Activated T-helper 1 cell treated with anti-CD3 and anti-CD28 coated beads, Interleukin-2, amount 50 U/mL, for 16 hours (primary cell): ENCODE measurements at places on chromosomes 1 and 21.

DNA sequence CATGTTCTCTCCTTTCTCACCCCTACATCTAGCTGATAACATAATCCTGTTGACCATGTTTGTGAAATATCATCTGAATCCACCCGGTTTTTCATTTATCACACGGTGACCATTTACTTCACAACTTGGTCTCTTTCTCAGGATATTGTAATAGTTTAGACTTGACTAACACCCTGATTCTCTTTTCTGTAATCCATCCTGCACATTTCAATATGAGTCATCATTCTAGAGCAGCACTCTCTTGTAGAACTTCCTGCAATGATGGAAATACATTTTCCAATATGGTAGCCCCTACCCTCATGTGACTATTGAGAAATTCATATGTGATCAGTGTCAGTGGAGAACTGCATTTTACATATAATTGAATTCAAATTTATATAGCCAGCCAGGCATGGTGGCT is 2.3 kb upstream of the JAM2 start:
- DNase-seq, result no peak

- no peak for DNase-seq
Observed at GRCh38 chr1:70906800-70907199, 140.8 kb downstream of the PTGER3 start.

- no peak for DNase-seq
Observed at GRCh38 chr1:25031601-25031965, 101.5 kb upstream of the RUNX3 start.

DNA sequence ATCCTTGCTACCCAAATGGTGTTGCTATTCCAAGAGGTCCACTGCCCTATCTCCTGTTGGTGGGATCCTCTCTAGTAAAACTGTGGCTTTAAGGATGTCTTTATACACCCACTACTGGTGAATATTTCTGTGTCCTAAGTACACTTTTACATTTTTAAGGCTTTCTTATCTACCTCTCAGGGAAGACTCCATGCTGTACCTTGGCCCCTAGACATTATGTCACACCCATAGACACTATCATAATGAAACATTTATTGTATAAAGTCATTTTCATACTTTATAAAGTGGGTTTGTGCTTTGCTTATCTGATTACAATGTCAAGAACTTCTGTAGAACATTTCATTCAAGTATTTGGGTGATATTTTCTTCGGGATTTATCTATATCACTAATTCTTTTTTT is 270.3 kb upstream of the SNX7 start:
- DNase-seq, result no peak

- no peak for DNase-seq
Observed at GRCh38 chr21:45291613-45292398, 4.1 kb upstream of the POFUT2 start.

- DNase-seq, result no peak
Observed at GRCh38 chr1:230186003-230186863, 119.2 kb downstream of the GALNT2 start.

GRCh38 chr1:21586222-21586621 is 77.0 kb downstream of the ALPL start:
- DNase-seq, result no peak

GRCh38 chr1:233440951-233441401 is 113.5 kb downstream of the MAP3K21 start:
- DNase-seq, result no peak

DNA sequence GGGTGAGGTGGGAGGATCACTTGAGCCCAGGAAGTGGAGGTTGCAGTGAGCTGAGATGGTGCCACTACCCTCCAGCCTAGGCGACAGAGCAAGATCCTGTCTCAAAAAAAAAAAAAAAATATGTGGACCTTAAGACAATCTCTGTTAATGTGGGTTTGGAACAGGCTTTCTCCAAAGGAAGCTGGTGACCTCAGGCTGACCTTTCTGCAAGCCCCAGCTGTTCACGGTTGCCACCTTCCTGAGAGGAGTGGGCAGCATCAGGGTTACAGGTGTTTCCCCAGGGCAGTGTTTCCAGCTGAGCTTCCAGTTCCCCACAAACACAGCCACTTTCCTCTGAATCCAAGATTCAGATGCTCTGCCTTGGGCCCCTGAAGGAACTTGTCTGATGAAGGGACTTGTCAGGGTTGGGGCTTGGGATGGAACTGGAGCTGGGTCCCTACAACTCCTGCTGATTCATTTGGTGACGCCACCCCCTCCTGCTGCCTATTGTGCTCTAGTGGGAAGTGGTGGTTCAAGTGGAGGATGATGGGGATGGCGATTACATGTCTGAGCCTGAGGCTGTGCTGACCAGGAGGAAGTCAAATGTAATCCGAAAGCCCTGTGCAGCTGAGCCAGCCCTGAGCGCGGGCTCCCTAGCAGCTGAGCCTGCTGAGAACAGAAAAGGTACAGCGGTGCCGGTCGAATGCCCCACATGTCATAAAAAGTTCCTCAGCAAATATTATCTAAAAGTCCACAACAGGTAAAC is 1.9 kb downstream of the ZBTB48 start:
- DNase-seq, result no peak

DNA sequence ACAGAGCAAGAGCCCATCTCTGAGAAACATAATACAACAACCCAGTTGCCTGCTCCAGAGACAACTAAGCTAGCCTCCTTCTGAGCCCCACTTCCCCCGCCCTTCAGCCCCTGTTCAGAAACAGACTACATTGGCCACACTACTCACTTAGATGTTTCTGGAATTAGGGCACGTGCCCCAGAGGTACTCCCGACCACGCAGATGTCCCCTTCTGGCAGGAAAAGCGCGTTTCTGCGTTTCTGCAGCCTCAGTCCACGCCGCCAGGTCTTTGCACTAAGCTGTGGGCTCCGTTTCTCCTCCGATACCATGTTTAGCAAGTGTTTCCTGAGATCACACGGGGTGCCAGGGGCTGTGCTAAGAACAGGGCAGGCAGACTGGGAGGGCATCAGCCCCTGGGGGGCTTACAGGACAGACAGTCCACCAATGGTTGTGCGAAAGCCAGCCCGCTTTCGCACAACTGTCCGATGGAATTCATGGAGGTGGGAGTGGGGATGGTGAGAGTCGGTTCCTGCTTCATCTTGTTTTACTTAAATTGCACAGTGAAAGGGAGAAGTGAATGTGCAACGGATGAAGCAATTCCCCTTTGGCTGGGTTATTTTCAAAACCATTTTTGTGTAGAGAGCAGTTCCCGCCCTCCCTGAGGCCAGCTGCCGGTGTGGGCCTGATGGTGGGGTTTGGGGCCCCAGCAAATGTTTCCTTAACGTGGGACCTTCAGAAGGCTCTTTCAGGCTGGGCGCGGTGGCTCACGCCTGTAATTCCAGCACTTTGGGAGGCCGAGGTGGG is 2.7 kb downstream of the PIK3CD start:
- DNase-seq, result no peak

DNA sequence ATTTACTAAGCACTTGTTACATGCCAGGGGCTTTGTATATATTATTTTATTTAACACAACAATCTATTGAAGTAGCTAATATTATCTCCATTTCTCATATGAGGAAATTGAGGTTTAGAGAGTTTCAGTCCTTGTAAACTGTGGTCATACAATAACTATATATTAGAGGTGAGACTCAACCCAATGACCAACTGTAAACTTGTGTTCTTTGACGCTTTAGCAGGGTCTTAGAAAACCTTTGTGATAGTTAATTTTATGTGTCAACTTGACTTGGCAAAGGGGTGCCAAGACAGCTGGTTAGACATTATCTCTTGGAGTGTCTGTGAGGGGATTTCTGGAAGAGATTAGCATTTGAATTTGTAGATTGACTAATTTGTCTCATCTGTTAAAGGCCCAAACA is 252.4 kb upstream of the B3GALT2 start:
- DNase-seq, result no peak

DNA sequence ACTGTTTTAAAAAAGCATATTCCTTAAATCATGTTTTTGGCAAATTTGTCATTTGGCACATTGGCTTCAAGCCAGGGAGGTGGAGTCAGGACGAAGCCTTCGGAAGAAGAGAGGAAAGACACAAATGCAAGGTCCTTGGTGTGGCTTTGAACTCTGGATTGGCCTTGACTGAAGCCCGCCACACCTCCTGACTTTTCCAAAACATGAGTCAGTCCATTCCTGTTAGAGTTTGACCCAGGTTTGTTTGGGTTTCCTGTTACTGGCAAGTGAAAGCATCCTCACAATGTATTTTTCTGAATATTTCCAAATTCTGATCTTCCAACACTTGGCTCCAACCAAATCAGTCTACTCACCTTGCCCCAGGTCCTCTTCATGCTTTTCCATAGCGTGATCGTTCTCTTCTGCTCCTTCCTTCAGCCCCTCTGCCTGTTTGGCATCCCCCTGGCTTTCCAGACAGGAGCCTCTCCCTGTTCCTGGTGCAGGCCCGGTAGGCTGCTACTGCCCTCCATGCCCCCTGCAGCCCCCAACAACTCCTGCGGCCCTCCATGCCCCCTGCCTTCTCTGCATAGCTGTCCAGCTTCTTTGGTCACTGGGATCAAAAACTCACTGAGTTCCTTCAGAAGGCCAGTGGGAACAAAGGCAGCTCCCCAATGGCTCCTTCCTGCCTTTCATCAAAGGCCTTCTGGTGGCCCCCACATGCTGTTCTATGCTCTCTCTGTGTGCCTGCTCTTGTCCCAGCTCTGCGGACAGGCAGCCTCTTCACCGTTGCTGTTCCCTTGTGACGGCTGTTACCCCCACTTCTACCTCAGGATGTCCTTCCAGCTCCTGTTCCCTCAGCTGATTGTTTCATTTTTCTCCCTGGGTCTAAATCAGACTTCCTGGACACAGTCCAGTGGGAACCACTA is 30.4 kb upstream of the SLC30A1 start:
- DNase-seq, result no peak

- DNase-seq, result no peak
Observed at GRCh38 chr1:1196431-1197187, 9.8 kb downstream of the TNFRSF18 start.

DNA sequence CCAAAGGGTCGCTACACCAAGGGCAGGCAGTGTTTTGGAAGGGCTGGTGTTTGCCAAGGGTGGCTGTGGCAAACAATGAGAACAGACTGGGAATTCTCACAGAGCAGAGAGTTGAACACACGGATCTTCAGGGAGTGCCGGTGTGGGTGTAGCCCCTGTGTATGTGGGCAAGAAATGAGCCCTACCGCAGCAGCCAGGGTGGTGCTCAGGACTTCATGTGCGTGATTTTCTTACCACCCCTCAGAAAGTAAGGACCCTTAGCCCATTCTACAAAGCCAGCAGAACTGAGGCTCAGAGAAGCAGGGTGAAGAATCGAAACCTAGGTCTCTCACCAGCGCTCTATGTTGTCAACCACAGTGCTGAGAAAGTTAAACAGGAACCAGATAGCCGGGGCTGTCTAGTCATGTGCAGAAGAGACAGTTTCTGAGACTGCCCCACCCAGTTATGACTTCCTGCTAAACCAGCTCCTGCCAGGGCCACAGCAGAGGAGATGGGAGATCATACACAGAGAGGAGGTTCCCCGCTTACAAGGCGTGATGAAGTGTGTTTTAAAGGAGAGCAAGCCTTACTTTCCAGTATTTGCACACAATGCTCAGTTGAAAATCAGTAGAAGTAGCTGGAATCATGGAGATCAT is 21.9 kb upstream of the MORC3 start:
- peak; percentile 44 for DNase-seq

DNA sequence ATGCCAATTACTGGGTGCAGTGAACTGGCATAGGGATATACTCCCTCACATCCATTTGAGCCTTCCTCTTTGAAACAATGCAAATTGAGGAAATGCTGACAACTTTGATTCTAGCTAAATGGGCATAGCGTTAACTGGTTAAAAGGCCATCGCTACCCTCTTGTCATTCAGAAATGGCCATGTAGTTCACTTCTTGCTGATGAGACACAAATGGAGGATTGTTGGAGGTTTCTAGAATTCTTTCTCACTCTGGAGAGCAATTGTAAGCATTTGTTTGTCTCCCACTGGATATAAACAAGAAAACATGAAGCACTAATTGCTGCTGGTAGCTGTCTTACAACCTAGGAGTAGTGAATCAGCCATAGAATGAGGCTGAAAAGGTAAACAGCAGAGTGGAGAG is 14.4 kb downstream of the PRDX6 start:
- no peak for DNase-seq

DNA sequence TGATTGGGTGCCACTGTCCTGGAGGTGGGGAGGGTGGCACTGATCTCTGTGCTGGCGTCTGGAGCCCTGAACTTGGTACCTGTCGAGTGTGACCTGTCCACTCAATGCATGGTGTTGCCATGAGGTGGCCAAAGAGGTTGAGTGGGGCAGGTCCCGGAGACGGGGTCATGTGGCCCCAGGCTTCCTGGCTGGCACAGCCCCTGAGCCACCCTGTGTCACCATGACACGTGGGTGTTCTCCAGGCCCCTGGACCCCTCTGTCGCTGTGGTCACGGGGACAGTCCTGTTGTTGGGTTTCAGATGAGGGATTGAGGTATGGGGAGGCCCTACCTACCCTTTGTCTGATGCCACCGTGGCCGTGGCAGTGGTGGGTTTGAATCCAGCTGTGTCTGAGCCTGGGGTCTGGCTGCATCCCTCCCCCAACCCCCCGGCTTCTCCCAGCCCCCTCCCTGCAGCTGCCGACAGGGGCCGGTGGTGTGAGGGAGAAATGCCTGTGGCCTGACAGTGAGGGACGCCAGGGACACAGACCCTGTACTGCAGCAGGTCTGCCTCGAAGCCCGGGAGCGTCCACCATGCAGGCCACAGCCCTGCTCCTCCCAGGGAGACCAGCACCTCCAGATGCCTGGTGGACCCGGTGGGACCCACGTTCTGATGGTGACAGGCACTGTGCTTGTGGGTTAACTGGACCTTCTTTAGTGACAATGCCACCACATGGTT is 12.0 kb downstream of the TRPM2 start:
- DNase-seq, result no peak
